Mesothelial cell of epicardium (in vitro differentiated cells): ENCODE measurements at places on chromosomes 11 and 22. TPM values are rescaled to one million over a fixed set of nuclear protein-coding genes. Genes with fewer than 3 reads are reported as not detected.
A peak's percentile ranks its signal among the peaks of the same experiment; 100 is the strongest.

Gene TRIM21
- 16.5 to 17.4 TPM (median 17.1 TPM) in 3 replicates for total RNA-seq

Gene CCDC188
- total RNA-seq: not detected in 3 replicates

Gene NLRP6
- not detected in 3 replicates for total RNA-seq

Gene GRIK4
- total RNA-seq: 1.5 to 2.2 TPM (median 1.8 TPM) in 3 replicates

DNA sequence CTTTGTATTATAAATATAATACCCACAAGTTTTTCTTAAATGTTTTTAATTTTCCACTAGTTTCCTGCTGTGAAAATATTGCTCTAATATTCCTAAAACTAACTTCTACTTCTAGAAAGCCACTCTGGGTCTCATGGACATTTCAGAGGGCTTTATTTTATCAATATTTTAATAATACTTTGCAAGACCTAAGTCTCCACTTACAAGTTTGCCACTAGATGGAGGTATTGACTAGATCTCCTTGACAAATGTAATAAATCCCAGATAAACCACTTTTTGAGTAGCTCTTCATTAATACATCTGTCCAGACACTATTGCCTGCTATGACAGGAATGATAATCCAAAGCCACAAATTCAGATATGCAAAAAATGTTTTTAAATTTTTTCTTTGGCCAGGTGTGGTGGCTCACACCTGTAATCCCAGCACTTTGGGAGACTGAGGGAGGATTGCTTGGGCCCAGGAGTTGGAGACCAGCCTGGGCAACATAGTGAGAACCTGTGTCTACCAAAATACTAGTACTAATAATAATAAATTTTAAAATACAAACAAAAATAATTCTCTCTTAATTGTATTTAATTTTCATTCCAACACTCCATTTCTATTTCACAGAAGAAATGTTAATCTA is 3.5 kb upstream of the ACAT1 start:
- H3K4me1 ChIP-seq: peaks cover 11% of the 10 kb centered on the region
- DNase-seq: no peak
- no peaks in the 10 kb centered on the region for H3K27me3 ChIP-seq
- no peak overlapping the region for H3K4me3 ChIP-seq

DNA sequence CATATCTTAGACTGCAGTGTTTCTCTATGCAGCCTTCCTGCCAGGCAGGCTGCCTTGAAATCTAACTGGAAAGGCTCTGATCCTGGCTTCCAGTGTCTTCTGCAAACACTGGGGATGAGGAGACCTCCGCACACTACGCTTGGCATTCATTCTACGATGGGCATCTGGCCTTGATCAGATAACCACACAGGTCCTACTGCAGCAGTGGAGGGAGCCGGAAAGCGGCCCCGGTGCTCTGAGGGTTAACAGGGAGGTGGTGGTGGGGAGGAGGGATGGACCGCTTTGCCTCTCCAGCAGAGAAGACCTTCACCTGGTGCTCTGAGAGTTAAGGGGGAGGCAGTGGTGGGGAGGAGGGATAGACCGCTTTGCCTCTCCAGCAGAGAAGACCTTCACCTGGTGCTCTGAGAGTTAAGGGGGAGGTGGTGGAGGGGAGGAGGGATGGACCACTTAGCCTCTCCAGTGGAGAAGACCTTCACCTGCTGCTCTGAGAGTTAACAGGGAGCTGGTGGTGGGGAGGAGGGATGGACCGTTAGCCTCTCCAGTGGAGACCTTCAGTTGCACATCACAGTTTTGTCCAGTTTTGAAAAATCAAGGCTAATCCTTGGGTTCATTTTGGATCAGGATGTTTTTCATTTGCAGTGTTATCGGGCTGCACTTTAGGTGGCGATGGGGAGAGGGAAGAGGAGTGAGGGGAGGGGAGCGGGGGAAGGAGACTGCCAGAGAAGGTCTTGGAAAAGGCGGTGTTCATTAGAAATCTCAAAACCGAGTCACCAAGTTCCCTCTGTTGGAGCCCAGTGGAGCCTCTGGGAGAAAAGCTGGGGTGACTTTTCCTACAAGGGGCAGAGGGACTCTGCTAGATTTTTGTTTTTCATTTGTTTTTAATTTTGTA is 5.6 kb downstream of the GAL start:
- peaks cover 69% of the 10 kb centered on the region for H3K27me3 ChIP-seq
- H3K4me1 ChIP-seq: peaks cover 11% of the 10 kb centered on the region
- no peak overlapping the region for H3K4me3 ChIP-seq
- H3K36me3 ChIP-seq: no peaks in the 10 kb centered on the region

GRCh38 chr11:123741159-123742030 is at the start of gene ZNF202:
TSS of gene ZNF202 (minus strand) at chr11:123741660. CDS start at chr11:123730888, 10,772 bp downstream.
- H3K27me3 ChIP-seq: no peaks in the 10 kb centered on the region
- peaks cover 21% of the 10 kb centered on the region for H3K4me1 ChIP-seq
- peak within 1 kb of the TSS; percentile 79 for H3K4me3 ChIP-seq
- peak within 1 kb of the TSS; percentile 95 for H3K27ac ChIP-seq

- DNase-seq: no peak
- no peak overlapping the region for H3K4me3 ChIP-seq
- H3K27ac ChIP-seq: no peak overlapping the region
- H3K27me3 ChIP-seq: peaks cover 44% of the 10 kb centered on the region
Measured at GRCh38 chr11:118004543-118005223, 18.5 kb downstream of the IL10RA start.

DNA sequence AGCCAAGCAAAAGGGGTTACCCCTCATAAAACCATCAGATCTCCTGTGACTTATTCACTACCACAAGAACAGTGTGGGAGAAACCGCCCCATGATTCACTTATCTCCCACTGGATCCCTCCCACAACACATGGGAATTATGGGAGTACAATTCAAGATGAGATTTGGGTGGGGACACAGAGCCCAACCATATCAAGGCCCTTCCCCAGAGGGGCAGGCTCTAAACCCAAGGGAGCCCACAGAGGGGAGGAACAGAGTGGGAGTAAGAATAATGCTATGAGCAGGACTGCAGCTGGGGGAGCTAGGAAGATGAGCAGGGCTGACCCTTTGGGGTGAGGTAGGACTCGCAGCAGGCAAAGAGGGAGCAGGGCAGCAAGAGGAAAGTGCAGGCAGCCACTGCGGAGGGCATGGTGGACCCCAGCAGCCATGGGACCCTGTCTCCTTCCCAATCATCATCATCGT is 59.3 kb downstream of the CD82 start:
- no peaks in the 10 kb centered on the region for H3K27me3 ChIP-seq
- H3K4me3 ChIP-seq: no peak overlapping the region
- H3K27ac ChIP-seq: no peak overlapping the region
- peaks cover 30% of the 10 kb centered on the region for H3K4me1 ChIP-seq
- peak; percentile 34 for DNase-seq
- H3K36me3 ChIP-seq: no peaks in the 10 kb centered on the region

DNA sequence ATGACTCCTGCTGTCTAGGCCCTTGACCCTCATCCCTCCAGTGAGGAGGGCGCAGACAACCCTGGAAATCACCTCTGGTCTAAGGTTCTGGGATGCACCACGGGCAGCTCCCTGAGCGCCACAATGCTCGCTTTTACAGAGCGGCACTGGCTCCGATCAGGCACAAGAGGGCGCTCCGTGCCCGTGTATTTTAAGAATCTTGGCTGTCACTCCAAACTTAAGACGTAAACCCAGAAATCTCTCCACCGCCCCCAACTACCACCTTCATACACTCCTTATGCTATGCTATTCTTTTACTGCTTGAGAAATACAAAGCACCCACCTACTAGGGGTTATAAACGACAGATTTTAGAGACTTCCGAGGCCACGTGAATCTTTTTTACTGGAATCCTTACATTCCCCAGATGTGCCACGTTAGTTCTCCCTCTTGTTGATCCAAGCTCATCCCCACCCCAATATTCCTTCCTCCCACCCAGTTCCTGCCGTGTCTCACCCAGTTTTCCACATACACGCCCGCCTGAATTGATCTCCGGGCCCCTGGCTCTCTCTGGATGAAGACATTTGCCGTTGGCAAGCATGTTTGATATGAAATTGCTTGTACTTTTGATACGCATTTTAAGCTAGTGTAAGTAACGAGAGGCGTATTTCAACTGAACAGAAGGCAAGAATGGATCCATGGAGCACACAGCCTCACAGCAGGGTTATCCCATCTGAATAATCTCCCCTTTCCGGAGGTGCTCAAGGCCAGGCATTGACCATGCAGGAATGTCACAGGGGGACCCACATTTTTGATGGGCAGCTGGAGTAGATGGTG is 453.5 kb downstream of the OPCML start:
- no peaks in the 10 kb centered on the region for H3K4me1 ChIP-seq
- H3K27ac ChIP-seq: no peak overlapping the region
- no peak overlapping the region for H3K4me3 ChIP-seq
- H3K27me3 ChIP-seq: peaks cover 86% of the 10 kb centered on the region
- no peak for DNase-seq

- H3K4me3 ChIP-seq: no peak overlapping the region
- no peaks in the 10 kb centered on the region for H3K36me3 ChIP-seq
- H3K27me3 ChIP-seq: peaks cover 55% of the 10 kb centered on the region
- no peak for DNase-seq
Measured at GRCh38 chr11:62315431-62315830, 16.6 kb upstream of the SCGB1D4 start.

GRCh38 chr11:118896472-118896913 is 12.8 kb downstream of the CXCR5 start:
- peaks cover 12% of the 10 kb centered on the region for H3K36me3 ChIP-seq
- DNase-seq: no peak
- no peak overlapping the region for H3K4me3 ChIP-seq
- H3K4me1 ChIP-seq: peaks cover 3% of the 10 kb centered on the region
- no peak overlapping the region for H3K27ac ChIP-seq
- no peaks in the 10 kb centered on the region for H3K27me3 ChIP-seq

- H3K27ac ChIP-seq: no peak overlapping the region
- H3K4me3 ChIP-seq: no peak overlapping the region
- no peaks in the 10 kb centered on the region for H3K27me3 ChIP-seq
- no peaks in the 10 kb centered on the region for H3K4me1 ChIP-seq
- no peaks in the 10 kb centered on the region for H3K36me3 ChIP-seq
Measured at GRCh38 chr22:32600147-32600546, 125.5 kb downstream of the FBXO7 start.
